ENCODE measurements at places on chromosomes 6 and 20.
A peak's percentile ranks its signal among the peaks of the same experiment; 100 is the strongest.

GRCh38 chr6:135748189-135748588, 103.3 kb upstream of the PDE7B start:
- DNase-seq, result no peak

DNA sequence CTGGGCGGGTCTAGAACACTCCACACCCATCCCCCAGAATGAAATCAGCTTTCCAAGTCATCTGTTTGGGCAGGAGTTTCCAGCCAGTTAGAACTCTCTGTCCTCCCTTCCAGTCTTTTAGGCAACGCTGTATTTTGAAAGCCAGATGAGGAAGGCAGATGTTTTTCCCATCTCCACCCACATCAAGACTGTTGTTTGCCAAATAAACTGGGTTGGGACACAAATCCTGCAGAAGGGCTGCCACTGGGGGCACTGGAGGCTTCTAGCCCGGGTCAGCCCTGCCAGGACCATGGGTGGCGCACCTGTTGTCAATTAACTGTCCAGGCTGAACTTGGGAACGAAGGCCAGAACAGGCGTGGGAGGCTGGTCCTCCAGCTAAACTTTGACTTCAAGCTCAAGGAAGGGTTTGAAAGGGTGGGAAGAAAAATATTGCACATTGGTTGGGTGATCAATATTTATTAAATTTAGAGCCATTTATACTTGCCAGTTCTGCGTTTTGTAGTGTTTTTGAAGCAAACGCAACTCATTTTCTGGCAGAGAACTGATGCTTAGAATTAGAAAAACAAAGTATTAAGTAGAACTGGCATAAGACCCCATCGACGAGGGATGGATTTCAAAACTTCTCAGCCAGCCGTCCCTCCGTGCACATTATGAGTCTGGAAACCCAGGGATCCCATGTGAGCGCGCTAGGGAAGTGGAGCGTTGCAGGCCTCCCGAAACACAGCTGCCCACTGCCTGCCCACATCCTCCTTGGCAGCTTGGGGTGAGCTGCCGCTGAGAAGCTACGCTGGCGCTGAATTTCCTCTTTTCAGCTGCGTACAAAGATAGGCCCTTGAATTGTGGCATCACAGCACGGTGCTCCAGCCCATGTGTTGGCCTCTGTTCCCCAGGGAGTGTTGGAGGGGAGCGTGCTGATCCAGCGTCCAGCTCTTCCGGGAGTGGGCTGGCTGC, 297.4 kb downstream of the QKI start:
- DNase-seq, result peak; percentile 31

GRCh38 chr20:8370774-8371173, 238.7 kb downstream of the PLCB1 start:
- DNase-seq, result no peak

- no peak for DNase-seq
Measured at GRCh38 chr6:40743226-40743625, 156.1 kb upstream of the LRFN2 start.

DNA sequence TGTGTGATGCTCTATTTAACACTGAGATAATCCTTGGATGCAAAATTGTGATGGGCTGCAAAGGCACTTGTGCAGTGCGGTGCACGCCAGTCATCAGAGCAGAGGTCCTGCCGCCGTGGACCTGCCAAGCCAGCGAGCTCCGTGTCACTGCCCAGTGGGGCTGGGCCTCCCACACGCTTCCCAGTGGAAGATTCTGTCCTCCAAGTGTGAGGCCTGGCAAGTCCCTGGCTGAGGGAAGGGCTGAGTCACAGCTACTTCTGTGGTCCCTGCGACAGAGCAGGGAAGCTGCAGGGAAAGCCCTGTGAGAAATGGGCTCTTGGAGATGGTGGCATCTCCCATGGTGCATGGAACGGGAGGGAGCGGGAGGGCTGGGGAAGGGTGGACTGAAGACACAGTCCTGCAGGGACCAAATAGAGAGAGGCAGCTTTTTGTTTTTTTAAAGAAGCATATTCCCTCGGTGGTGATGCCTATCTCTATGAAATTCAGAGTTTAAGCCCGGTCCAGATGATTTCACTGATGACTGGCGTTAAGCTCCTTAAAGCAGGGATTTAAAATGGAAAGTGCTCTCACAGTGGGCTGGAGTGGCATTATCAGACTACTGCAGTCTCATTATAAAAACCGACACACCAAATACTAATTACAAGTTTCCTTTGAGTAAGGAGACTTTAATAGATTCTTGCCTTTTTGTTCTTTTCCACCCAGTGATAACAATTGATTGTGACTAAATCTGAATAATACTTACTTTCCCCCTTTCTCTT, 413.7 kb downstream of the QKI start:
- no peak for DNase-seq

DNA sequence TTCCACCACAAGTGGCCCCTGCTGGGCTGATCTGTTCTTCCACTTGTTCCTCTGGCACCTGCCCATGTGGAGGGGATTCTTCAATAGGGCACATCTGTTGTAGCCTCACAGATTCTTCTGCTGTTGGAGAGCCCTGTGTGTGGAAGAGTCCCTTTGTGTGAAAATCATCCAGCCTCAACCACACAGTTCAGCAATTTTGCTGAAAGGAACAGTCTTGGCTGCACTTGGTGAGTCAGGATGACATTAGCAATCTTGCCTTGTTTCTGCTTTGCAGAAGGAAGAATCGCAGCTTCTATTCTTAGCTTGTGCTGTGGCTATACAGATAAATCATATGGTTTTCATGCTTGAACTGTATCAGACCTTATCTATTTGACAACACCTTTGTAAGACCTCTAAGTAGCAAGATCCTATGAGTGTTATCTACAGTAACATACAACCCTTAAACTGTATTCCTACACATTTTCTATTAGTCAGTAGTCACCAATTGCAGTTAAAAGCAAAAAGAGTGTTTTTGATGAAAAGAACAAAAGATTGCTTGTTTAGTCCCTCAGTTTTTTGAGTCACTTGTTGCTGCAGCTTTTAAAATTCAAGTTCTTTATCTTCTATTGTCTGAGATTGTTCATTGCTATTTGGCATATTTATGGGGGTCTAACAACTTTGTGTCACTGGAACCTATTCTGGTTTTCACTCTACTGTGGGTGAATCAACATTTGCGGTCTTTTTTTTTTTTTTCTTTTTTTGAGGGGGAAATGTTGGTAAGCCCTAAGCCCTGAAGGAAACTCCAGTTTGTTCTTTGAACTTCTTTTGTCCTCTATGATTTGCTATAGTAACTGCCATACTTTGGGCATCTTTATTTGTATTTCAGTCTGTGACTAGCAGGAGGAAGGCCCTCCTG, 231.6 kb downstream of the TFAP2B start:
- DNase-seq, result no peak

- no peak for DNase-seq
Measured at GRCh38 chr20:17928633-17929311, 39.8 kb downstream of the SNX5 start.

DNA sequence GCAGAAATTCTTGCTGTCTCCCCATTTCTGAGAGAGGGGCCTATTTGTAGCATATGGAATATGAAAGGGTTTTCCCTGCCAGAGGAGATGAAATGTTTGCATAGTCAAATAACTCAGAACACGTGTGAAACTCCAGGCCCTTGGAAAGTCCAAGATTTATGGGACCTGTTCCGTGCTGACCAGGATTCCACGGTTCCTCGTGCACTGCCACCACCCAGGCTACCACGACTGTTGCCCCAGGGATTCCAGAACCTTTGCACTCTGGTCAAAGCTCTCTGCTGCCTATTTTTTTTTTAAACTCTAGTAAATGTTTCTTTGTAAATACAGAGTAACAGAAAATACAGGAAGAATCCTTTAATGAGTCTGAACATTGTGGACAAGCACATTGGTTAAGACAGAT, 35.0 kb downstream of the MYLK4 start:
- DNase-seq, result no peak

- DNase-seq, result no peak
Measured at GRCh38 chr6:2850538-2851113, 9.0 kb upstream of the SERPINB1 start.

DNA sequence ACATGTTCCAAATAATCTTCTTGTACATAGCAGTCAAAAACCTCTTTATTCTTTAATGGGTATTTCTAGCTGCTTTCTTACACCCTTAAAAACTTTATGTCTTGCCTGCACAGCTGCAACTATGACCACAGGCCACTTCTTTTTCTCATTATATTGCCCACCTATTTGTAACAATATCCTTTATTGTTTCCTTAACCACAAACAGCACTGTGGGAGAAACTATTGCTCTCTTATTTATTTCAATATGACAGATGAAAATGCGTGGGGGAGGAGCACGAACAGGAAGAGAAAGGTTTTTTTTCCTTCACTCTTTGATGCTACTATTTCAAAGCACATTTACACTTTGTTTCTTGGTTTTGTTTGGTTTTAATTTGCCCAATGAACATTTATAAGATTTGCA, 253.5 kb downstream of the GJA1 start:
- no peak for DNase-seq

GRCh38 chr6:156767603-156768467, 9.3 kb upstream of the ARID1B start:
- DNase-seq, result no peak

GRCh38 chr6:121857551-121857950, 422.1 kb downstream of the GJA1 start:
- no peak for DNase-seq

GRCh38 chr20:37389241-37389747, 43.4 kb downstream of the SRC start:
- DNase-seq, result no peak

- DNase-seq, result no peak
Measured at GRCh38 chr6:20400456-20401204, 1.0 kb upstream of the E2F3 start.

- DNase-seq, result no peak
Measured at GRCh38 chr6:8831366-8832152, 396.2 kb upstream of the SLC35B3 start.

DNA sequence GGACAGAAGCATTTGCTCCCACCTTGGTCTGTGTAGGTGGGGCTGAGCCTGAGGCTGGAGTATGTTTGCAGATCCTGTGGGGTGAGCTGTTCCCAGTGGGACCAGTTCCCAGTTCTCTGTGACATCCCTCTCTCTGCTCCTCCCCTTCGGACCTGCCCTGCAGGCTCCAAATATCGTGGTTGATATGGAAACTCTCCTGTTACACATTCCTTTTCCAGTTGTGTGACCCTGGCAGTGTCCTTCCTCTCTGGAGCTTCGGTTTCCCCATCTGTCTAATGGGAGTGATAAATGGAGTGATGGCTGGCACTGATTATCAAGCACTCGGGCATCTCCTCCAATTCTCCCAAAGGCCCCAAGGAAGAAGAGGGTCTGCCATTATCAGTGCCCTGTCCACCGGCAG, 15.7 kb upstream of the TGM2 start:
- DNase-seq, result no peak

- DNase-seq, result no peak
Measured at GRCh38 chr6:170305805-170306323, 694 bp upstream of the FAM120B start.

- DNase-seq, result no peak
Measured at GRCh38 chr6:100879317-100879716, 1.8 kb downstream of the ASCC3 start.

GRCh38 chr20:8306937-8307336, 174.9 kb downstream of the PLCB1 start:
- no peak for DNase-seq

DNA sequence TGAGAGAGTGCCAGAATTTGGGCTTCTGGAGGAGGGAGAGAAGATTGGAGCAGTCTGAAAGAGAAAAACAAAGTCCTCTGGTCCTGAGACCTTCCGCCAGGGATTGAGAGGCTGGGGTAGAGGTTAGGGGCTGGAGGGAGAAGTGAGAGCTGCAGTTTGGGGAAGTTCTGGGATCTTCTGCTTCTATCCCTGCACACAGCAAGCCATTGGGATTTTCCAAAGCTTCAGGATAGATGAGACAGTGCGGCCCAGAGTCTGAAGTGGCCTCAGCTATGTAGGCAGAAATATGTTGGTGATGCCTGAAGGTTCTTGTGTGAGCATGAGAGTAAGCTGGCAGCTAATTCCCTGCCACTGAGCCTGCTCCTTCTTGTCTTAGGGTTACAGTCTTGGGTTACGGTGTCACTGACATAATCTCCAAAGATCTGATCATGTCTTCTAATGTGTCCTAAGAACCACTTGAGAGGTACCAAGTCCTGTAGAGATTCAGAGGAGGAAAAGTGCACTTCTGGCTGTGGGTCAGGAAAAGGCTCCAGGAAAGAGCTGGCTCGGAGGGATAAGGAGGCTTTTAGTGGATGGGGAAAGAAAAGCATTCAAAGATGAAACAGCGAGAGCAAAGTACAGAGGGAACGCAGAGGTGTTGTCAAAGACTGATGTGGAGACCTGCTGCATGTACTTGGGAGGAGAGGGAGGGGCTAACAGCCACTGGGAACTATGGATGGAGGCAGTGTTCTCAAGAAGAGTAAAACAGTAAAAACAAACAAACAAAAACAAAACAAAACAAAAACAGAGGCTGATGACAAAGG, 131.1 kb upstream of the MYLIP start:
- no peak for DNase-seq

GRCh38 chr20:57669632-57670031, 40.2 kb downstream of the PMEPA1 start:
- DNase-seq, result no peak

DNA sequence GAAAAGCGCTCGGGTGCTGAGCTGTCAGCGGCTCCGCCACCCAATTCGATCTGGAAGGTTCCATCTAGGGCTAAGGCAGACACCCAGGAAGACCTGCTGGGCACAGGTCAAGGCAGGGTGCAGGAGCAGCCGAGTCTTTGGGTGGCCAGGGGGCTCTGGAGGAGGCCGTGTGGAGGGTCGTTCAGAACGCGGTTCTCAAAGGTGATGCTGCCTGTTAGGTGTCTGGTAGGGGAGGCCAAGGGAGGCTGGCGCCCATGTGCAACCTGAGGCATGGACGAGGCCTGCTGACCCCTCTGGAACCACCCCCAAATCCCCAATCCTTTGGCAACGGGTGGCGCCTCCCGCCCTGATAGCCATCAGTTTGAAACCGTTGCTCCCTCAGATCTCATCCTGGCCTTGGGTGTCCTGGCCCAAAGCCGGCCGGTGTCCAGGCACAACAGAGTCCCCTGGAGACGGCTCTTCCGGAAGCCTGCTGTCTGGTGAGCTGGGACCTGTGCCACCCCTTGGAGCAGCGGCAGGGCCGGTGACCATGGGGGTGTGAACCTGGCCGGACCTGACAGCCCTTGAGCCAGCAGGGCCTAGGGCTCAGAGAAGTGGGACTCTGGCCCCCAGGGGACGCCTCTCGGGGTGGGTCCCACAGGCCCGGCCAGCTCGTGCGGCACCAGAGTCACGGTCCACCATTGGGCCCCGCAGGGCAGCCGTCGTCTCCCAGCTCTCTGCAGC, 10.5 kb downstream of the SLC17A9 start:
- DNase-seq, result no peak

- DNase-seq, result no peak
Measured at GRCh38 chr6:27650620-27651370, 177.9 kb upstream of the ZNF184 start.

- peak; percentile 6 for DNase-seq
Measured at GRCh38 chr20:46894971-46895905, 595 bp downstream of the EYA2 start.

DNA sequence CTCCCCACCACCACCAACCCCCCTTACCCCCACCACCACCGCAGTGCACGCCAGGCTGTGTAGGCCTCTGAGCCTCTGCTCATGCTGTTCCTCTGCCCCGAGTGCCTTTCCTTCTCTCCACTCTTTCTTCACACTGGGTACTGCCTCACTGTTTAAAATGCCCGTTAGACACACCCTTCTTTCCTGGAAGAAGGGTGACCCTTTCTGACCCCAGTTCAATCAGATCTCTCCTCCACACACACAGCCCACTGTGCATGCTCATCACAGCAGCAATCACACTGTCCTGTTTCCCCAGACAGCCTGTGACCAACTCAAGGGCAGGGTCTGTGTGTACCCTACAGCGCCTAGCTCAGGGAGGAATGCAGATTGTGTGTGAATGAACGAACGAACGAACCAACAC, 10.0 kb downstream of the TMEM74B start:
- no peak for DNase-seq
